ENCODE measurements at places on chromosomes 2 and 18. TPM values are rescaled to one million over a fixed set of nuclear protein-coding genes. Genes with fewer than 3 reads are reported as not detected.

Gene C1QL2
- total RNA-seq, result not detected

Gene FAM161A
- 0.74 TPM for total RNA-seq

Gene ATP9B
- 13.5 TPM for total RNA-seq

Gene LRRC30
- total RNA-seq, result not detected

Gene ASB18
- 1.9 TPM for total RNA-seq

Gene SDC1
- total RNA-seq, result 0.50 TPM

Gene TRMT61B
- 16.0 TPM for total RNA-seq

Gene CFC1
- total RNA-seq, result not detected

Gene MYOM1
- 263 TPM for total RNA-seq

Gene NAT8
- total RNA-seq, result not detected

Gene CLEC4F
- total RNA-seq, result 0.12 TPM

Gene ADD2
- 2.8 TPM for total RNA-seq

Gene PFN4
- total RNA-seq, result 1.1 TPM

Data from left cardiac atrium (tissue), 4 donors.